ENCODE measurements at places on chromosomes 16 and 17.

DNA sequence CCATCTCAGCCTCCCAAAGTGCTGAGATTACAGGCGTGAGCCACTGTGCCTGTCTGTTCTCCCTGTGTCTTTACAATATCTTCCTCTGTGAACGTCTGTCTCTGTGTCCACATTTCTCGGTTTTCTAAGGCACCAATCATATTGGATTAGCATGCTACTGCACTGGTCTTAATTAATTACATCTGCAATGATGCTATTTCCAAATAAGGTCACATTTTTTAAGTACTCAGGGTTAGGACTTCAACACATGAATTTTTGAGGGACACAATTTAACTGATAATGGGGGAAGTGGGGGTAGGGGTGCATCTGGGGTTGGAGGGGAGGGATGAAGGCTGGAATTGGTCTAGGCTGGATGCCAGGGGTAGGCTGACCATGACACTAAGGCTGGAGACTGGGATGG, 102.6 kb downstream of the N4BP1 start:
- DNase-seq, result no peak

DNA sequence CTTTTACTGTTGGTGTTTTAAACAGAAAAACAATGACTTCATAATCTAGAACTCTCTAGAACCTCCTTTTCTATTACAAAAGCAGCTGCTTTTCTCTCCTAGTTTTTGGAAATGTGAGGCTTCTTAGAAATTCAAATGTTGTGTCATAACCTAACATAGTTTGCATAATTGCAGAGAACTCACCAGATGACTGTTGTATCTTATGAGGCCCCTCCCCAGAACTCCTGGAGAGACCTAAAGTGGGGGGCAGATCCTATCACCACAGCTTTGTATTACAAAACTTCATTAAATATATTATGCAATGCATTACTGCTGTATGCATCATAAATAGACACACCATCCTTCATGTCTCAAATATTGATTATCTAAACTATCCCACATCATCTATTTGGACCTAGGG, 538.7 kb upstream of the HSBP1 start:
- DNase-seq, result no peak

- DNase-seq, result no peak
Measured at GRCh38 chr16:12570046-12570618, 233.6 kb downstream of the CPPED1 start.

DNA sequence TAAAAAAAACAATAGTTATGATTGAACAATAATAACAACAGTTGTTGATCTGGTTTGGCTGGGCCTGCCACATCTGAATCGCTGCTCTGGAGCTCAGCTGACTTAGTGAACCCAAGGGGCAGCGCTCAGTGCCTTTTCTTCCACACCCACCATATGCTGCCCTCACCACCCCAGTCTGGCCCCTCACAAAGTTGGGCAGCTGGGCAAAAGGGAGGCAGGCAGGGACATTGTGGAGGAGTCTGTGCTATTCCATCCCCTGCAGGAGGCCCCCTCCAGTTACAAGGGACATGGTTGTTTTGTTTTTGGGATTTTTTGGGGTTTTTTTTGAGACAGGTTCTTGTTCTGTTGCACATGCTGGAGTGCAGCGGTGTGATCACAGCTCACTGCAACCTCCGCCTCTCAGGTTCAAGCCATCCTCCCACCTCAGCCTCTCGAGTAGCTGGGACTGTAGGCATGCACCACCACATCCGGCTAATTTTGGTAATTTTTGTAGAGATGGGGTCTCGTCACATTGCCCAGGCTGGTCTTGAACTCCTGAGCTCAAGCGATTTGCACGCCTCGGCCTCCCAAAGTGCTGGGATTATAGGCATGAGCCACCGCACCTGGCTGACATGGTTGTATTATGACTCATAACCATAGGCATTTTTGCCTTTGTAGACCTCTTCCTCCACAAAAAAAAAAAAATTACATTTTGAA, 8.6 kb upstream of the PECAM1 start:
- no peak for DNase-seq

DNA sequence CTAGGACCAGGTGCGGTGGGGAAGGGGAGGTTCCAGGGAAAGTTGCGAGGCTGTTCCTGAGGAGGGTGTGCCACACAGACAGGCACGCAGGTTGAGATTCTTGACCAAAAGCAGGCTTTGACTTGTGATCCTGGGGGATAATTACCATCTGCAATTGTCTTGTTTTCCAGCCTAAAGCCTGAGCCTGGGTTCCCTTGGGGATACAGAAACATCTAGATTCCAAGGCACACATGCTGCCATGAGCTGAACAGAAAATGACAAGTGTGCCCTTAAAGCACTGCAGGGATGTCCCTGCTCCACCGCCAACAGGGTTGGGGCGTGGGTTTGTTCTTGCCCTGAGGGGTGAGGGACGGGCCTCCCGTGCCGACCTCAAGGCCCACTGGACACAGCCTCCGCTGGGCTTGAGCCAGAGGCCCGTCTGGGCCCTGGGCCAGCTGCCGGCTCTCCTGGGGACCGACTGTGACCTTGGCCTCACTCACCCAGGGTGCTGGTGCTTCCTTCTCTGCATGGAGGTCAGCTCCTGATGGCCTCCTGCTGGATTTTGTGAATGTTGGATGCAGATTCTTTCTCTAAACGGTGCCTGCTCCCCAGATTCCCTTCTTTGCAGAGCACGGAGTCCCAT, 14.0 kb downstream of the CA5A start:
- DNase-seq, result peak; percentile 44

GRCh38 chr17:13485327-13485726, 116.4 kb downstream of the HS3ST3A1 start:
- DNase-seq, result no peak

DNA sequence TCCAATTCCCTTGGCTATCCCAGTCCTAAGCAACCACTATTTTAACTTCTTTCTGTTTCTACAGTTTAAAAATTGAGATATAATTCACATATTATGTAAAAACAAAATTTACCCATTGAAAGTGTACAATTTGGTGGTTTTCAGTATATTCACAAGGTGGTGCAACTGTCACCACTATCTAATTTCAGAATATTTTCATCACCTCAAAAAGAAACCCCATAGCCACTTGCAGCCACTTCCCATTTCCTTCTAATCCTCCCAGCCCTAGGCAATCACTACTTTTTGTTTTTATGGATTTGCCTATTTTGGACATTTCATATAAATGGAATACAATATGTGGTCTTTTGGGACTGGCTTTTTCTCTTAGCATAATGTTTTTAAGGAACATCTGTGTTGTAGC, 36.1 kb upstream of the NACA2 start:
- DNase-seq, result no peak

DNA sequence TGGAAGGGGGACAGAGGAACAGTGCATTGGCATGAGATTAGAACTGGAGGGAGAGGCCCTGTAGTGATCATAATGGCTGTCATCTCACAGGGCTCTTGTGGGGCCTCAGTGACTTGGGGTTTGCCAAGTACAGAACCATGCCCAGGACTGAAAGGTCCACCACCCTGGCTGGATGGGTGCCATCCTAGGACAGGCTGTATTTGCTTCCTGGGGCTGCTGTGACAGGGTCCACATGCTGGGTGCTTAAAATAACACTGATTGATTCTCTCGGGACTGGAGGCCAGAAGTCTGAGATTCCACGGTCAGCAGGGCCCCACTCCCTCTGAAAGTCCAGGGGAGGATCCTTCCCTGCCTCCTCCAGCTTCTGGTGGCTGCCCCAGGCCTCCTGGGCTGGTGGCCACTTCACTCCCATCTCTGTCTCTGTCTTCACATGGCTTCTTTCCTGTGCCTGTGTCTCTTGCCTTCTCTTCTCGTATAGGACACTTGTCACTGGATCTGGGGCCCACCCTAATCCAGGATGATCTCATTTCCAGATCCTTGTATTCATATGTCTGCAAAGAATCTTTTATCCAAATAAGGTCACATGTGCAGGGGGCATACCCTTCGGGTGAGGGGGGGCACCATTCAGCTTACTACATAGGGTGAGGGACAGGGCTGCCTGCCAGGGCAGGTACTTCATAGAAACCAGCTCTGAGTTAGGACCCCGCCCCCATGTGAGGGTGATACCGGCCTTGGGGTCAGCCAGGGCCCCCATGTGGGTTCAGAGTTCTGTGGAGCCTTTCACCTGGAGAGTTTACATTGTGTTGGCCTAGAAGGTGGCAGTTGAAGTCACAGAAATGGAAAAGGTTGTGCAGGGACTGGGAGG, 52.6 kb downstream of the USP22 start:
- DNase-seq, result no peak

- DNase-seq, result no peak
Measured at GRCh38 chr17:67056746-67057490, 12.6 kb downstream of the CACNG1 start.

DNA sequence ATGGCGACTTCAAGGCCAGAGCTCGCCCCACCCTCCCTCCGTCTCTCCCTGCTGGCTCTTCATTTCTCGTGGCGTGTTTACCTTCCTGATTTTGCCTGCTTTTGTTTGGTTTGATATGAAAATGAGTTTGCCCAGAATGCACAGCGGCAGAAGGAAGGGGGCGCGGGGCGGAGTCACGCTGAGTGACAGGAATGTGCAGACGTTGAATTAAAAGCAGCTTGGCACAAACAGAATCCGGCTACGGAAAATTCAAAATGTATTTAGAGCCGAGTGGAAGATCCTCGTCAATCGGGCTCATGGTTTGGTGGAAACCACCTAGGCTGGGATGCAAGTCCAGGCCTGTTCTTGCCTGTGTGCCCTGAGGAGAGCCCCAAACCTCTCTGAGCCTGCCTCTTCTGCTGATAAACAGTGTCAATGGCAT, 102.7 kb downstream of the SDK2 start:
- no peak for DNase-seq

DNA sequence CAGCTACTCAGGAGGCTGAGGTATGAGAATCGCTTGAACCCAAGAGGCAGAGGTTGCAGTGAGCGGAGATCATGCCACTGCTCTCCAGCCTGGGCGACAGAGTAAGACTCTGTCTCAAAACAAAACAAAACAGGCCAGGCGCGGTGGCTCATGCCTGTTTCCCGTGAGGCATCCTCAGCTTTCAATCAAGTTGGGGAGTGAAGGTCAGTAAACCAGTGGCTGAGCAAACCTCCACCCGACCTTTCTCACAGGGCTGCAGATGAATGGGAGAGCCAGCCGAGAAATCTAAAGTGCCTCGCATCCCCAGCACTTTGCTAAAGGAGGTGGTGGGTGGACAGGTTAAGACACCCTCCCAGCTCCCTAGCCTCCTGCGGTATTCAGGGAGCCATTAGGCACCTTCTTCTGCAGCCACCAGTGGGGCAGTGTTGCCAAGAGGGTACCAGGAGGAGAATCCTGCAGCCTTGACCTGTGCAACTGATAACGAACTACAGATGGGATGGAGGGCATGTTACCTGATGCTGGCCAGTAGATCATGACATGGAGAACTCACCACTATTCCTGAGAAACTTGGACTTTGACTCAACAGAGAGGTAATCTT, 59.0 kb downstream of the KPNA2 start:
- DNase-seq, result no peak

DNA sequence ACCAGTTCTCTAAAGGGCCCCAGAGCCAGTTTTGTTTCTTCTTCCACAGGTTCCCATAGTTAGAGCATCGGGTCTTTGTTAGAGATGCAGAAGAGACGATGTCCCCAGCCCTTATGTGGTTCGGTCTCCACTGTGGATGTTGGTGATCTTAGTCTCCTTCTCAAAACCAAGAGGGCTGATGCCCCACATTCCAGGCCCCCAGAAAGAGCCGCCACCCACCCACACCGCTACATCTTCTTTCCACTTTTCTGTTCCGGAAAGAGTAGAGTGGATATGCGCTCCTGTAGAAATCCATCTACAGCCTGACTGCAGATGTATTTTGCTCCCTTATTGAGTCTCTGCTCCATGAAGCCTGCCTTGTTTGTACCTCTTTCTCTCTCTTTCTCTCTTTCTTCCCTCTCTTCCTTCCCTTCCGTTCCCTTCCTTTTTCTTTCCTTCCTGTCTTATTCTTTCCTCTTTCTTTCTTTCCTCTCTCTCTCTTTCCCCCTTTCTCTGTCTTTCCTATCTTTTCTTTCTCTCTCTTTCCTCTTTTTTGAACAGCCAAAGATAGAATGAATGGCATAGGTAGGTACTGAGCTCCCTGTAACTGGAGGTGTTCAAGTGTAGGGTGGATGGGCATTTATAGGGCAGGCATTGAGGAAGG, 224.3 kb downstream of the SEC14L1 start:
- no peak for DNase-seq

DNA sequence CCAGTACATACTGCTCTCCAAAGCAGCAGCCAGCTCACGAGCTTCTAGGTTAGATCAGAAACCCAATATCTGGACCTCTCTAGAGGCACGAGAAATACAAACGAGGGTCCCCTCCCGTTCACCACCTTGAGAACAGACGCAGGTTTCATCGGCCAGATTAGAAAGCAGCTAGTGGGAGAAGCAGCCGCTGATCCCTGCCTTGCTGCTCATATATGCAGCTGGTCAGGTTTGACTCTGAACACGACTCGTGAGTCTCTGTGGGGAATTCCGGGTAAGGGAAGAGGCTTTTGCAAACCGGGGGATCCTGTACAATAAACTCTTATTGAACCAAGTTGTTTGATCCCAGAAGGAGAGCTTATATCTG, 1.6 kb downstream of the VAT1L start:
- no peak for DNase-seq

GRCh38 chr17:77454242-77455095, 313.7 kb downstream of the SEC14L1 start:
- no peak for DNase-seq

- DNase-seq, result peak; percentile 48
Measured at GRCh38 chr17:5499476-5500231, 13.3 kb downstream of the MIS12 start.

DNA sequence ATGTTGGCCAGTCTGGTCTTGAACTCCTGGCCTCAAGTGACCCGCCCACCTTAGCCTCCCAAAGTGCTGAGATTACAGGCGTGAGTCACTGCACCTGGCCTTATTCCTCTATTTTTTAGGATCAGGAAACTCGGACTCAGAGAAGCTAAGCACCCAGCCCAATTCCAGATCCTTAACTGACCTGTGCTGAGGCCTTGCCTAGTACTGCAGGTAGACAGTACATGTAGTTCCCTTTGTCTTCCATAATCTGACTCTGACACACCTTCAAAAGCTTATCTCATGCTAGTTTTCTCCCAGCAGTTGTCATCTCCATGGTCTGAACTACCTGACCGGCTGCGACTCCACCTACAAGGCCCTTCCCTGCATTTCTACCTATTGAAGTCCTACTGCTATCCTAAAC, 65.7 kb upstream of the AXIN2 start:
- no peak for DNase-seq

DNA sequence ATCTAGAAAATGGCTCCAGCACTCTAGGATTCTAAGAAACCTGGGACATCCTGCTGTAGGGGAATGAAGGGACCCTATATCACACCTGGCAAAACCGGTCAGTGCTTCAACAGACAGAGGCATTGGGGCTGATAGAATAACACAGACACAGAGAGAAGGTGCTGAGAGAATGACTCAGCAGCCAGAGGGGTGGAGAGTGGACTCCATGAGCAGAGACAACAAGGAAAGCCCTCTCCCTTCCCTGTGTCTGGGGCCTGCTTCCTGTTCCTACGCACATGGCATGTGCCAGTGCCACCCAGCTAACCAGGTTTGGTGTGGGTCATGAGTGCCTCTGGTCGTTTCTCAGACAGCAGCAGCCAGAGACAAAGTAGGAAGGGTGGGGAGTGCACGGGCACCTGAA, 140.3 kb downstream of the CCT6B start:
- DNase-seq, result no peak

Measured in ovary (tissue), 10 donors.